BJ (cell line): ENCODE measurements at places on chromosomes 1 and 21. TPM values are rescaled to one million over a fixed set of nuclear protein-coding genes. Genes with fewer than 3 reads are reported as not detected.
A peak's percentile ranks its signal among the peaks of the same experiment; 100 is the strongest.

Gene LCE1A
- polyA plus RNA-seq: not detected in 2 replicates

Gene CNR2
- not detected in 2 replicates for polyA plus RNA-seq

Gene CNN3
- 169 and 217 TPM in 2 replicates for polyA plus RNA-seq

DNA sequence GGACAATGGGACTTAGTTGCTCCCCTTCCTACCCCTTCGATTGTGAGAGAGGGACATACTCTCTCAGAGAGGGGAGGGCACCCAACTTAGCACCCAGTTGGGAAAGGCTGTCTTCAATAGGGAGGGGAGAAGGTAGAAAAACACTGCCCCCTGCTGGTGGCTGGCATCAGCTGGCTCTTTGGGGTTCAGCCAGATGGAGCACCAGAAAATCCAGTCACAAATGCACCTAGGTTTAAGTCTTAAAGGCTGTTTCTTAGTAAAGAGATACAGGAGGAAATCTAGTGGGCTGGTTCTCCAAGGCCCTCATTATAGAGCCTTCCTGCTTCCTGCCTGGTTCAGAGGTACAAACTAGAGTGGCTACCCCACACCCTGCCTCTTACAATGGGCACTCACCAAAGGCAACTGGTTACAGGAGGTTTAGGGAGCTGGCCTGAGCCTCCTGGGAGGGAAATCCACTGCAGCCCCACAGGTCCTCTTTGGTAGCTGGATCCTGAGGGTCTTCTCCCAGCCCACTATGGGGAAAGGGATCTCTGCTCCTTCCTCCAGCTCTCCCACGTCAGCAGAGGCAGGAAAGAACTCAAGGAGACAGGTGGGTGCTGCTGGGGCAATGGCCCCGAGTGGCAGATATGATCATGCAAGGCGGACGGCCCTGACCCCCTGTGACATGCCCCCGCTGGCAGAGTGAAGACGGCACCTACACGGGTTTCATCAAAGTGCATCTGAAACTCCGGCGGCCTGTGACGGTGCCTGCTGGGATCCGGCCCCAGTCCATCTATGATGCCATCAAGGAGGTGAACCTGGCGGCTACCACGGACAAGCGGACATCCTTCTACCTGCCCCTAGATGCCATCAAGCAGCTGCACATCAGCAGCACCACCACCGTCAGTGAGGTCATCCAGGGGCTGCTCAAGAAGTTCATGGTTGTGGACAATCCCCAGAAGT, 28.3 kb downstream of the EIF2D start:
- DNase-seq: no peak

GRCh38 chr1:172926070-172926469, 124.7 kb downstream of the TNFSF18 start:
- DNase-seq: no peak

DNA sequence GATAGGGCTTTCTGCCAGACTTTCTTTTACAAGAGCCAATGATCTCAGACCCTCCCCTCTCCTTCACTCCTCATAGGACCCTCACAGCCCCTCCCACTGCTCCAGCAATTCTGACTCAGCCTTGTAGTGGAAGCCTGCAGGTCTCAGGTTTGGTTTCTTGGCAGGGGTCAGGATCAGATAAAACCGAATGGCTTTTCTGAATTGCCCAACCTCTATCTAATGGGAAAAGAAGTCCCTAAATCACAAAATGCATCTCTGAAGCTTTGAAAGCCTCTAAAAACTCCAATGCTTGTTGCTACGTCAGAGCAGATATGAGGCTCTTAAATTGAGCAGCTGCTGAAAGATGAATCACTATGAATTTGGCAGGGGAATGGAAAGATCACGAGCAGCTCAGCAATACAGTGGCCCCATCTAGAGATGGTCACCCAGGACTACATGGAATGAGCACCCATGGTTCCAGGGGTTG, 74.5 kb downstream of the NID1 start:
- peak; percentile 71 for DNase-seq

- no peak for DNase-seq
Measured at GRCh38 chr1:30511563-30511962, 211.8 kb downstream of the MATN1 start.

DNA sequence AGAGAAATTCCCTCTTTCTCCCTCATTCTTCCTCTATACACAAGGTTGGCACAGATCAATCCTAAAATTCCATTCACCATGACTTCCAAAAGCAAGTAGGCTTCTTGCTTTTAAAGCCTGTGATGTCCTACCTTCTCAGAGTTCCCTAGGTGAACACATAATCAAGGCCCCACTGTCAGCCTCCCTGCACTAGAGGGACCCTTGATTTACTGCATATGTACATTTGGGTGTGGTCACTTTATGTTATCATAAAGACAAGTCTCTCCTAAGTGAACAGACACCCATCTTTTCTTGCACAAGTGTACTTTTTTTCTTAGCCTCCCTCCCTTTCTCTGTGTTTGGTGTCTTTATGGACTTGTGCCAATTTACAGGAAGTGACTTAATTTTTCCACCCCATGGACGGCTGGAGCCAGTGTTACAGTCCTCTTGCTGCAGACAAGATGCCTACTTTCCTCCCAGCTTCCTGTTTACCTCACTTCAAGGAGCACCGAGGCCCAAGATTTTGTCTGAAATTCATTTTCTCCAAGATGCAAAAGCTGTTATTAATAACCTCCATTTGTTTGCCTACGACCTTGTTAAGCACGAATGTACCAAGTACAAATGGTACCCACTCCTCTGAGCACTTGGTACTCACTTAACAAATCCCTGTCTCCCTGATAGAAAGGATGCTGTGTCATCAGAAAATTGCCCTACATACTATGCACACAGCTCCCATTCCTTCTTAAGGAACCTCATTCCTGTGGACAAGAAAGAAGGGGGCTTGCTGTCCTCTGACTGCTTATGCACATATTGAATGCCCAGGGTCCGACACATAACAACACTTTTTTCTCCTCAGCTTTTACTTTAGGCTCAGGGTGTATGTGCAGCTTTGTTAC, 82.8 kb upstream of the SLC44A3 start:
- DNase-seq: no peak

GRCh38 chr21:46187261-46187660, 3.0 kb upstream of the SPATC1L start:
- no peak for DNase-seq

DNA sequence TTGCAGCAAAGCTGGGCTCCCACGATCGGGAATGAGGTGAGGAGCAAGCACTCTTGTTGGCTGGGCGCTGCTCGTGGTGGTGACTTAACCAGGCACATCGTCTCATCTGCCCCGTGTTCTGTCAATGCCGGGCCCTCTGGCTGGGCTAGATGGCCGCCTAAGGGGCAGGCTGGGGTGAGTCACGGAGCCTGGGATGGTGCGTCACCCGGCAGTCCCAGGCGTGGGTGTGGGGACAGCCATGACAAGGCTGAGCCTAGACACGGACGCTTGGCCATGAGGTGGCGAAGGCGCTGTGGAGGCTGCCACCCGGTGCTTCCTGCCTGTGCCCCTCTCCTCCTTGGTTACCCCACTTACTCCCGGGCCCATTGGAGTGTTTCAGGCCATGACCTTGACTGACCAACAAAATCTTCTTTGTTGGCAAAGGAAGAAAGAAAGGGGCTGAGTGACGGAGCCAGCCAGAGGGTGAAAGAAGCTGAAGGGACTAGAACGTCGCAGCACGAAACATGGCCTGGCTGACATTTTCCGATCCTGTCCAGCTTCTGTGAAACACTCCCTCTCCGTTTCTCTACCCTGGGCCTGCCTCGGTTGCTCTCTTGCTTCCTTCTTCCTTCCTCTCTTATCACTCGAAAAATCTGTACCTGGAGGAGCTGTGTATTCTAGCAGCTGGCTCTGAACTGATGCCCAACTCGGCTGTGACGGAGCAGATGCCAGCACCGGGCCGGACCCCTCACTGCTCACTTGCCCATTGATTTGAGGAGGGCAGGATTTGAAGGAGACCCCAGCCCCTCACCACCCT, 596 bp downstream of the CD247 start:
- no peak for DNase-seq
